ENCODE measurements at places on chromosomes 16 and 17.
A peak's percentile ranks its signal among the peaks of the same experiment; 100 is the strongest.

- DNase-seq: no peak
Observed at GRCh38 chr16:51538707-51539498, 387.8 kb upstream of the SALL1 start.

DNA sequence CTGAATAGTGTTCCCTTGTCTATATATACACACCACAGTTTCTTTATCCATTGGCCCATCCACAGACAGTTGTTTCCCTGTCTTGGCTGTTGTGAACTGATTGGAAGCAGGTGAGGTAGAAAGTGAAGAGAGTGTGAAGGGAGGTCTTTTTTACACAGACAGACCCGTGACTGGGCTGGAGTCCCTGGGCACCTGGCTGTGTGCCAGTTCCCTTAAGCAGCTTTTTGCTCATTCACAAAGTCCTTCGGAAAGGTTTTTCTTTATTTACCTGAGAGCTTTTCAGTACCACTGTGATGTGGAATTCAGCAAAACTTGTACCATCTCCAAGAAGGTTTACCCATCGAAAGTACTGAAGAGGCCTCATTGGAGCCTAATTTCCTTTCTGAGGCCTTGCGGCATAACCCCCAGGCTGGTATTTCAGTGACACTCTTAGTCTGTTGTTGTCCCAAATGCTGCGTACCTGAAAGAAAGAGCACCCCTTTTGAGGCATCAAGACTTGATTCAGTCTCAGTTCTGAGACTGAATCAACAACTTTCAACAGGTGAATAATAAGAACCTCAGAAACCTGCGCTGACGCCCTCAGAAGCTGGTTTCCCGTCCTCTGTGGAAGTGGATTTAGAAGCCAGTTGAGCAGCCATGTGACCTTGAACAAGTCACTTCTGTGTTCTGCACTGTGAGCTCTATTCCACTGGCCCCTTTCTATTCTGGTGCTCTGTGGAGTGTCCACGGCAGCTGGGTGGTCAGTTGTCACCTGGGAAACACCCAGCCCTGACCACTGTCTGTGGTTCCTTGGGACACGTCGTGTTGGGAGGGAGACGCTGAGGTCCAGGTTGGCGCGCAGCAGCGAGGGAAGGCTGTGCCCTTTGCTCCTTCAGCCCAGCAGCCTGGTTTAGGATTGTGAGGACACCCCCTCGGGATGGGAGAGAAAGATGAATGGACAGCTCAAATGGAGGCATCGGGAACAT lies 53.9 kb upstream of the CRISPLD2 start:
- no peak for DNase-seq

GRCh38 chr17:31491376-31492131 lies 100.1 kb downstream of the RAB11FIP4 start:
- DNase-seq: peak; percentile 45

- DNase-seq: no peak
Observed at GRCh38 chr17:38674014-38674748, 576 bp downstream of the EPOP start.

GRCh38 chr17:42509841-42510240 lies 26.2 kb upstream of the NAGLU start:
- no peak for DNase-seq
